Activated effector memory CD4-positive, alpha-beta T cell treated with anti-CD3 and anti-CD28 coated beads, Interleukin-2, amount 50 U/mL, for 16 hours (primary cell): ENCODE measurements at places on chromosomes 7 and 10.
A peak's percentile ranks its signal among the peaks of the same experiment; 100 is the strongest.

DNA sequence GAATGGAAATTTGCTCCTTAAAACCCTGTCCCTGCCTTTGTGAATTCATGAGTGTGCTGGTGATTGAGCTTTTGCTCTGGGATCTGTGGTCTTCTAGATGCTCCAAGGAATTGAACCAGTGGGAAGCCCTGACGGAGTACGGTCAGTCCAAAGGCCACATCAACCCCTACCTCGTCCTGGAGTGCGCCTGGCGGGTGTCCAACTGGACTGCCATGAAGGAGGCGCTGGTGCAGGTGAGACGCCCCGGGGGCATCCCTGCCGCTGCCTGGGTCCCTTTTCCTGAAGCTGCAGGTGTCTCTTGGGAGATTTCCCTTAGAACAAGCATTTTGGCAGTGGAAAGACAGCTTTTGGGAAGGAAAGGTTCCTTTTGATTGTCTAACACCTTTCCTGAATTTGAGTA, 100.3 kb downstream of the TRRAP start:
- peak; percentile 30 for DNase-seq

- DNase-seq = no peak
These were observed 90.9 kb upstream of the WDR11 start for GRCh38 chr10:120760253-120760652.

DNA sequence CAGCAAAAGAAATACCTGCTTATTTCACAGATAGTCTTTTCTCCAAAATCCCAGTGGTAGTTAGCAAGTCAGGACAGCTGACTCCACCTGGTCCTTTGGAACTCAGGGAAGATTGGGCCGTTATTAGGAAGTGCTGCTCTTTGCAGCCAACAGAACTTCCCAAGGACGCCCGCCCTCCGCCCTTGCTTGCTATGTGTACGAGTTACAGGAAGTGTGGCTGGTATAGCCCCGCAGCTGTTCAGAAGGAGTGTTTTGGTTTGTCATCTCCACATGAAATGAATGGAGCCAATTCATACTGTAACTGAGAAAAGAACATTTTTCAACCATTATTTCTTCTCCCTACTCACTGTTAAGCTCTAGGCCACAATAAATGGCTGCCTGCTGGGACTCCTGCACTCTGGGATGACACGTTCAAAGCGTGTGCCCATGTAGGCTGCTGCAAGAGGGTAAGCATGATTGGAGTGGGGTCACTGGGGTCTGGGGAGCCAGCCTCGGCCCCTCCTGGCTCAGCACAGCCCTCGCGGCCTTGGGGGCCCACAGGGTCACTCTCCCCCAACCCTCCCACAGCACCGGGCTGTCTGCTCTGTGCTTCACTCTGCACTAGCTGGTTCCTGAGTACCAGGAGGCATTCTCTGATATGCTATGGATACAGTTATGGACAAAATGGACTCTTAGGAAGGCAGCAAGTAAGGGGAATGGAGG, 244.0 kb downstream of the EBF3 start:
- no peak for DNase-seq

- no peak for DNase-seq
These were observed 108.5 kb upstream of the SFMBT2 start for GRCh38 chr10:7519351-7519750.

- peak; percentile 81 for DNase-seq
These were observed 79.0 kb upstream of the TMEM168 start for GRCh38 chr7:112869111-112869774.

- DNase-seq = no peak
These were observed 10.2 kb downstream of the HIBADH start for GRCh38 chr7:27652518-27652917.

- no peak for DNase-seq
These were observed 58.5 kb downstream of the LGI1 start for GRCh38 chr10:93816123-93816747.

DNA sequence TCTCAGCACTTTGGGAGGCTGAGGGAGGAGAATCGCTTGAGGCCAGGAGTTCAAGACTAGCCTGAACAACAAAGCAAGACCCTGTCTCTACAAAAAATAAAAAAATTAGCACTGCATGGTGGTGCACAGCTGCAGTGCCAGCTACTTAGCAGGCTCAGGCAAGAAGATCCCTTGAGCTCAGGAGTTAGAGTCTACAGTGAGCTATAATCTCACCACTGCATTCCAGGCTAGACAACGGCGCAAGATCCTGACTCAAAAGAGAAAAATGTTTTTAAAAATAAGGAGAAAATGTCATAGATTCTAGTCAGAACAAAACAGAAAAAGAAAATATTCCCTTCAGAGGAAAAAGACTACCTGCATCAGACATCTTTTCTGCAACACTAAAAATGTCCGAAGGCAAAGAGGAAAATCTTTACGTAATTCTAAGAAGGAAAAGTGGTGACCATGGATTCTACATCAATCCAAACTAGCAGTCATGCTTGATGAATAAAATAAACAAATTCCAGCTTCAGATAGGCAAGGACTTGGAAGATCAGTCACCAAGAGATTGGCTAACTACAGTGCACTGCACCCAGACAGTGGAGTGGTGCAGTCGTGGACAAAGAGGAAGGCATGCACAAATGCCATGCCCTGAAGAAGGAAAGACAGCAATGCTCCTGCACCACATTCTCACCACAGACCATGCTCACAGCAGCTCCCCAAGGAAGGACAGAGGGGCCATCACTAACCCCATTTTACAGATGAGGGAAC, 54.3 kb downstream of the ERCC6 start:
- DNase-seq = no peak

DNA sequence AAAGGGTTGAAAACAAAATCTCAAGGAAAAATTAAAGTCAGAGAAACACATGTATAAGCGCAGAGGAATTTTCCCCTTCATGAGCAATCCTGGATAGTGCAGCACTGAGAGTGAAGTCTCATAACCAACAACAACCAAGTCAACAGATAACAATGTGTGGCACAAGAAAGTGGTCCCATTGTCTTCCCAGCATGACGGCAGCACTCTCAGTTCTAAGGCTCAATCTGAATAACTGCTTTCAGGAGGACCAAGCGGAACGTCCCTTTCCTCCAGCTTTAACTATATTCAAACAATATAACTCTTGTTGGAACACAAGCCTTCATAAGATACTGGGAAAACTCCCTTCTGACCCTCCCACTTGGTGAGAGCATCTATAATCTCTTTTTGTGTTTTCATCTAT, 137.9 kb downstream of the RAPGEF5 start:
- no peak for DNase-seq

GRCh38 chr7:27179503-27180430, 5.3 kb downstream of the HOXA11 start:
- DNase-seq = peak; percentile 84

DNA sequence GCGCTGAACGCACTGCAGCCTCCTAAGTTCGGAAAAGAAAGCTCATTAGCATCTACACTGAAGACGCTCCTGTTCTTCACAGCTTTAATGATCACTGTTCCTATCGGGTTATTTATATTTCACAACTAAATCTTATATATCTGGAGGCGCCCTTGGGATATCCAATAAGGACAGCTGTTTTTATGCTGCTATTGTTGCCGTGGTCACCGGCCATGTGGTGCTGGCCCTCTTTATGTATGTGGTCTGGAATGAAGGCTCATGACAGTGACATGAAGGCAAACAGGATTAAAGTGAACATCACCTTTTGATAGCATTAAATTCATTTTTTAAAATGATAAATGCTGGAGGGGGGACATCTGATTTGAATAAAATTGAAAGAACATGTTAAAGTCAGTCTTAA, 8.8 kb downstream of the BLVRA start:
- no peak for DNase-seq

DNA sequence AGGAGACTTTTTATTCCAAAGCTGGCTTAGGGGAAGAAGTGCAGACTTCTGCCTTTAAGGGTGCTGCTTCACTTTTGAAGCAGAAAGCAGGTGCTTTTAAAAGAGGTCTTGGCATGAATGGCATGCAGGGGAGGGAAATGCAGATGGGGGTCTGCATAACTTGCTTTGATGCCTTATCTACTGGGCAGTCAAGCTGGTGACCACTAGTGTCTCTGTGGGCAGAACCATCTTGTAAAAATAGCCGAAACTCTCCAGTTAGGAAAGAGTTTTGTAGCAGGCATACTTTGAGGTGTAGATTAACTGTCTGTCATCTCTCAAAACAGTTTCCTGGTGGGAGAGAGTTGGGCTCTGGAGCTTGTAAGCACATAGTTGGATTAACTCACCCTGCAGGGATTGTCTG, 9.9 kb upstream of the CTNNA3 start:
- no peak for DNase-seq
